T-helper 2 cell treated with Interferon-gamma antibody and Interleukin-4, amounts not matched to agents 5 μg/mL and 100 μg/mL, for 36 hours (primary cell): ENCODE measurements at places on chromosomes 7 and 10.

- H3K27me3 ChIP-seq: no peaks in the 10 kb centered on the region
- no peak for DNase-seq
- H3K4me1 ChIP-seq: peaks cover 30% of the 10 kb centered on the region
- H3K27ac ChIP-seq: no peak overlapping the region
These were observed 12.3 kb downstream of the CISD1 start for GRCh38 chr10:58281092-58281752.

- H3K36me3 ChIP-seq: no peaks in the 10 kb centered on the region
- H3K4me1 ChIP-seq: peaks cover 1% of the 10 kb centered on the region
- no peak overlapping the region for H3K4me3 ChIP-seq
- no peak for DNase-seq
- H3K27ac ChIP-seq: no peak overlapping the region
These were observed 8.7 kb upstream of the MTPAP start for GRCh38 chr10:30357806-30358205.

- H3K27ac ChIP-seq: no peak overlapping the region
- DNase-seq: no peak
- H3K27me3 ChIP-seq: peaks cover 2% of the 10 kb centered on the region
- no peaks in the 10 kb centered on the region for H3K4me1 ChIP-seq
These were observed 138.2 kb downstream of the PLCE1 start for GRCh38 chr10:94131885-94132284.

- no peak overlapping the region for H3K4me3 ChIP-seq
- DNase-seq: no peak
- peaks cover 17% of the 10 kb centered on the region for H3K4me1 ChIP-seq
- no peak overlapping the region for H3K27ac ChIP-seq
- H3K36me3 ChIP-seq: no peaks in the 10 kb centered on the region
- peaks cover 5% of the 10 kb centered on the region for H3K27me3 ChIP-seq
These were observed 11.0 kb upstream of the DNTT start for GRCh38 chr10:96292971-96293920.

DNA sequence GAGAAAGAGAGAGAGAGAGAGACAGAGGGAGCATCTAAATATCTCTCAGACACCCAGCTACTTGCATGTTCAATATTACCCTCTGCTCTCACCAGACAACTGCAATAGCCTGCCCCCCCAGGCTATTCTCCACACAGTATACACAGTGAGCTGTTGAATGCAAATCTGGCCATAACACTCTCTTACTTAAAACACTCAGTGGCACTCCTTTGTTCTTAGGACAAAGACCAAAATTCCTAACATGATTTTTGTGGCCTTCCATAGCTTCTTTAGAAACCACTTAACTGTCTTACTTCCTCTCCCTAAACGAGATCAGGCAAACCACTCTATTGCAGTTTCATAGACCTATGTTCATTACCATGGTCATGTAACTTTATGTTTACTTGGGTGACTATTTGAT lies 903.6 kb upstream of the AUTS2 start:
- H3K27ac ChIP-seq: no peak overlapping the region
- no peaks in the 10 kb centered on the region for H3K27me3 ChIP-seq
- no peaks in the 10 kb centered on the region for H3K4me1 ChIP-seq
- H3K36me3 ChIP-seq: no peaks in the 10 kb centered on the region
- no peak overlapping the region for H3K4me3 ChIP-seq

DNA sequence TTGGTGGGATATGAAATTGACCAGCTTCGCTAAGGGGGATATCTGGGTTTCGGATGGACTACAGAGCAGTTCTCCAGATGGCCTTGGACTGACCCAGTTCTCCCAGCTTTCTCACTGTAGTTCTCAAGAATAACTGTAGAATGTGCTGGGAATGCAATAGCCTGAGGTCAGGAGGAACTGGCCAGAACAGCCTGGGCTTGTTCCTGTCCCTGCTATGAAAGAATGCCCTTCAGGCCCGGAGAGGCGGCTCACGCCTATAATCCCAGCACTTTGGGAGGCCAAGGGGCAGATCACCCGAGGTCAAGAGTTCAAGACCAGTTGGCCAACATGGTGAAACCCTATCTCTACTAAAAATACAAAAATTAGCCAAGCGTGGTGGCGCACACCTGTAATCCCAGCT lies 12.3 kb upstream of the TSPAN14 start:
- no peak overlapping the region for H3K27ac ChIP-seq
- no peak overlapping the region for H3K4me3 ChIP-seq
- H3K4me1 ChIP-seq: peaks cover 23% of the 10 kb centered on the region
- peaks cover 18% of the 10 kb centered on the region for H3K27me3 ChIP-seq
- H3K36me3 ChIP-seq: no peaks in the 10 kb centered on the region

- H3K36me3 ChIP-seq: no peaks in the 10 kb centered on the region
- no peak overlapping the region for H3K4me3 ChIP-seq
- H3K27me3 ChIP-seq: peaks cover 9% of the 10 kb centered on the region
- H3K4me1 ChIP-seq: no peaks in the 10 kb centered on the region
- no peak for DNase-seq
- no peak overlapping the region for H3K27ac ChIP-seq
These were observed 149.4 kb upstream of the PRR15 start for GRCh38 chr7:29414216-29414615.

DNA sequence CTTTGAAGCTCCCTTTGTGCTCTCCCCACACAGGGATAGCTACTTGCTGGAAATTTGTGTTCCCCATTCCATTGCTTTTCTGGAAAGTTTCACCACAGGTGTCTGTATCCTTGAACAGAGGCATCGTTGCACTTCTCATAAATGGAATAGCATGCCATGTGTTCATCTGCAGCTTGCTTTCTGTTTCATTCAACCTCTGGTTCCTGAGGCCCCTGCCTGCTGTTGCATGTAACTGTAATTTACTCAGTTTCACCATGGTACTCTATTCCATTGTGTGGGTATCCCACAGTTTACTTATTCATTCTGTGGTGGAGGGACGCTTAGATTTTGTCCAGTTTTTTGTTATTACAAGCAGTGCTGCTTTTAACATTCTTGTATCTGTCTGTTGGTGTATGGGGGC lies 32.0 kb downstream of the EEPD1 start:
- H3K27me3 ChIP-seq: peaks cover 5% of the 10 kb centered on the region
- no peak overlapping the region for H3K27ac ChIP-seq
- no peaks in the 10 kb centered on the region for H3K36me3 ChIP-seq
- no peak for DNase-seq

DNA sequence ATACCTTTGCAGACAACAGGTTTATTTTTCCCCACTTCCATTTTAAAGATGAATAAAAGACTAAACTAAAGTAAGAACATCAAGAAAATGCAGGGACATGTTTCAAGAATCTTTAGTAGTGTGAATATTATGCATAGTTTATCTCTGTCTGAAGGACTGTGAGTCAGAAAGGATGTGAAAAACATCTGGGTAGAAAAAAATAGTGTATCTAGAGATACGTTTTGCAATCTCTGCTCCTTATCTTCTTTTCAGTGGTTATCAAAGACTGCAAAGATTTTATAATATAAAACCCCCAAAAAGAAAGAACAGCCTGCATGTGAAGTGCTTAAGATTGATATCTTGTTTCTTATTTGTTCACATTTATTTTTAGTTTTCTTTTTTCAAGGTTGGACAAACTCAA lies 101.9 kb upstream of the ARHGAP21 start:
- no peak overlapping the region for H3K27ac ChIP-seq
- peak overlapping the region; percentile 57 for H3K4me3 ChIP-seq
- peaks cover 13% of the 10 kb centered on the region for H3K27me3 ChIP-seq
- DNase-seq: no peak
- peaks cover 19% of the 10 kb centered on the region for H3K4me1 ChIP-seq

GRCh38 chr7:37405128-37405527 lies 43.5 kb downstream of the ELMO1 start:
- peaks cover 32% of the 10 kb centered on the region for H3K4me1 ChIP-seq
- no peak for DNase-seq

DNA sequence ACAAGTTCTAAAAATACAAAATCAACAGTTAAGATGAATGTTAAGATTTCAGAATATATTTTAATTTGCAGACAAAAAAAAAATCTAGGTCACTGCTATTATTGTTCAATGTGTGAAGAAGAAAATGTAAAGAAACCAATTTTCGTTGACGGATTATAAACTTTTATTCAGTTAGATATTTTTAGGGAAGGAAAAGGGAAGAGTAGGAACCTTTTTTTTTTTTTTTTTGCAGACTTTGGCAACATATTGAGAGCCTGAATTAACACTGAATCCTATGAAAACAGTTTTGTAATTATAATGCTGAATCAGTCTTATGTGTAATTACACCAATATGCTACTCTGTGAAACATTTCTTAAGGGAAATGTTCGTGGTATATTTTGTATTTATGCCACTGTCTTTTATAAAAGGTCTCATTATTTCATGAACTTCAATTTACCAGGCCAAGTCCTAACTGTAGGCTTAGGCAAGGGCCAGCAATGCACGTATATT lies 106.3 kb downstream of the ST8SIA6 start:
- no peaks in the 10 kb centered on the region for H3K36me3 ChIP-seq
- H3K27me3 ChIP-seq: no peaks in the 10 kb centered on the region
- H3K27ac ChIP-seq: no peak overlapping the region
- no peak overlapping the region for H3K4me3 ChIP-seq
- no peak for DNase-seq

DNA sequence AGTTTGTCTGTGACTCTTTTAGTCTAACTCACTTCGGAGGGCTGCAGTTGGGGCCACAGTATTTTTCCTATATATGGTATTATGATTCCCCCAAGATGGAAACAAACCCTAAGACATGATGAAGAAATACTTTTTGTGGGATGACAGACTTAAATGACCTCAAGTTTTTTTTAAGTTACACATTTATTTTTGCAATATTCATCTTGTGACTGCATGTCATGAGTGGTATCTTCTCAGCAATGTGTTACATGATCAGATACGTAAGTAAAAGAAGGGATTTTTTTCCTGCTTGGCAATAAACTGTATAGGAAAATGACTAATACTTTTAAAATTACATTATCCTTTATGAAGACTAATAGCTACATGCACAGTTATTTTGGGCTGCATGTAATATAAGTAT lies 57.8 kb downstream of the OR13A1 start:
- H3K27ac ChIP-seq: no peak overlapping the region
- peaks cover 16% of the 10 kb centered on the region for H3K27me3 ChIP-seq
- no peak for DNase-seq
- H3K4me3 ChIP-seq: no peak overlapping the region
- H3K4me1 ChIP-seq: no peaks in the 10 kb centered on the region
- H3K36me3 ChIP-seq: no peaks in the 10 kb centered on the region

DNA sequence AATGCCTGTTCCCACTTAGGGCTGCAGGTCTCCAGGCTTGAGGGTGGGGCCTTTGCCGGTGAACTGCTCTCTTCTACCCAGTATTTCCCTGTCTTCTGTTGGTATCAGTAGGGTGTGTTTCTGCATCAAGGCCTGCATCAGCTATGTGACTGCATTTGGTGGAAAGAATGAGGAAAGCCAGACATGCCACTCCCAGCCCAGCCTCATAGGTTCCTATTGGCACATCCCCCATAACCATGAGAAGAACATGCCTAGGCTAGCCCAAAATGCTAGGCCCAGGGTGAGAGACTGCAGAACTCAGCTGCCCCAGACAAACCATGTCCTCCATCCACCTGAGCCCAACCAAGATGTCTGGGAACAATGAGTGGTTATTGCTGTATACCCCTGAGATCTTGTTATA lies 380.3 kb upstream of the ADARB2 start:
- no peak overlapping the region for H3K27ac ChIP-seq
- DNase-seq: no peak
- no peaks in the 10 kb centered on the region for H3K36me3 ChIP-seq
- no peaks in the 10 kb centered on the region for H3K4me1 ChIP-seq

GRCh38 chr10:123535386-123535785 lies 130.8 kb upstream of the GPR26 start:
- H3K27me3 ChIP-seq: peaks cover 12% of the 10 kb centered on the region
- H3K36me3 ChIP-seq: no peaks in the 10 kb centered on the region
- DNase-seq: no peak
- H3K4me3 ChIP-seq: no peak overlapping the region
- H3K27ac ChIP-seq: no peak overlapping the region

DNA sequence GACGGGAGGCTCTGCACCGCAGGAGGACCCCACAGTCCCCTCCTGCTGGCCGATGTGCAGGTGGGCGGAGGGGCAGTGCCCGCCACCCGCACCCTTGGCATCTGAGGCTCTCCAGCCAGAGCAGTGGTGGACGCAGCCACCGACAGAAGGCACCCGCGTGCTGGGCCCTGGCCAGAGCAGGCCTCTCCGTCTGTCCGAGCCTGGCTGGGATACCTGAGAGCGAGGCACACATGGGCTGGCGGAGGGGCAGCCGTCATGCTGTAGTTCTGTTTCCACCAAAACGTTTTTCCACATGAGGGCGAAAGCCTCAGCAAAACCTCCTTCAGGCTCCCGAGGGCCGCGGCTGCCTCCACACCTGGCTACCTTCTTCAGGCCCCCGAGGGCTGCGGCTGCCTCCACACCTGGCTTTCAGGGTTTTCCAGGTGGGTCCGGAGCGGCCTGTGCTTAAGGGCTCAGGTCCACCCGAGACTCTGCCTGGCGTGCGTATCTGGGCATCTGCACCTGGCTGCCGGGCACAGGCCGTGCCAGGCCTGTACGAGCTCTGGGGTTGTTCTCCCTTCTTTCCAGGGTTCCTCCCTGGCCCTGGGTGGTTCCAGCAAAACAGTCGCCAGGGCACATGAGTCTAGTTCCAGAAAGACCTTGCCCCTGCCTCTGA lies 115.5 kb downstream of the INPP5A start:
- no peaks in the 10 kb centered on the region for H3K27me3 ChIP-seq
- H3K4me1 ChIP-seq: no peaks in the 10 kb centered on the region

GRCh38 chr10:91287276-91287675 lies 66.8 kb downstream of the PCGF5 start:
- no peak for DNase-seq
- H3K27me3 ChIP-seq: no peaks in the 10 kb centered on the region
- H3K36me3 ChIP-seq: peaks cover 2% of the 10 kb centered on the region
- no peak overlapping the region for H3K4me3 ChIP-seq
- no peak overlapping the region for H3K27ac ChIP-seq
- H3K4me1 ChIP-seq: no peaks in the 10 kb centered on the region

DNA sequence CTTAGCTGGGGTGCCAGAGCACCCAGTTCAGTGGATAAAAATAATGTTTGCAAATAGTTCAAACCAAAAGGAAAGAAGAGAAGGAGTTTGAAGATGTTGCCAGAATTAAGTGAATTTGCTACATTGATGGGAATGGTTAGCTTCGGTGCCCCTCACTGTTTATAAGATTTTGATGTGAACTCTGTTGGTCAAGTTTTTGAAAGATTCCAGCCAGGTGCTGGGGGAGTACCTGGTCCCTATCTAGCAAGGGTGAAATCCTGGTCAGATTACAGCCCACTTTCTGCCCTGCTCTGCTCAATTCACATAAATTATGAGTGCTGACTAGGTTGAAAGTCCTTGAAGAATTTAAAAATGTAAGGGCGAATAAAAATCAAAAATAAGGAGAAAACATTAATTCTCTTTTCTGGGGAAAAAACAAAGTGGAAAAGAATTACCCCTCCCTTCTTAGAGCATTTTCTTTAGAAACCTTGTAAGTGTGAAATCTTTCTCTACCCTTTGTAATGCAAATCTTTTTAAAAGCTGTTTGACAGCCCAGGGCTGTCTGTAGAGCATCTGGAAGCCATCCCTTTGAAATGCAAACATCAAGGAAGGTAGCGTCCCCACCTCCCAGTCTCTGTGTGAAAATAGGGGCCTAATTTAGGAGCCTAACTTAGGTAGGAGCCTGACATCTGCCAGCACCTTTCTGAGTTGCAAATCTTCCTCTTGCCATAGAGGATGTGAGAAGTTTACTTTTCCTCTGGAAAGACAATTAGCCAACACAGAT lies 1.4 kb upstream of the GIMAP5 start:
- DNase-seq: no peak
- H3K36me3 ChIP-seq: peaks cover 41% of the 10 kb centered on the region
- H3K27ac ChIP-seq: peak overlapping the region; percentile 93
- no peaks in the 10 kb centered on the region for H3K27me3 ChIP-seq
- H3K4me1 ChIP-seq: peaks cover 74% of the 10 kb centered on the region

GRCh38 chr10:124142006-124142739 lies 48.8 kb upstream of the CHST15 start:
- DNase-seq: no peak
- no peak overlapping the region for H3K4me3 ChIP-seq
- peaks cover 7% of the 10 kb centered on the region for H3K27me3 ChIP-seq
- H3K36me3 ChIP-seq: no peaks in the 10 kb centered on the region
- H3K27ac ChIP-seq: no peak overlapping the region
